Femur (tissue), 1 donor: ENCODE measurements at places on chromosomes 3 and 15.

- DNase-seq = no peak
Measured at GRCh38 chr3:66405701-66406091, 95.1 kb downstream of the LRIG1 start.

- no peak for DNase-seq
Measured at GRCh38 chr15:42584031-42584765, 8.8 kb downstream of the STARD9 start.

DNA sequence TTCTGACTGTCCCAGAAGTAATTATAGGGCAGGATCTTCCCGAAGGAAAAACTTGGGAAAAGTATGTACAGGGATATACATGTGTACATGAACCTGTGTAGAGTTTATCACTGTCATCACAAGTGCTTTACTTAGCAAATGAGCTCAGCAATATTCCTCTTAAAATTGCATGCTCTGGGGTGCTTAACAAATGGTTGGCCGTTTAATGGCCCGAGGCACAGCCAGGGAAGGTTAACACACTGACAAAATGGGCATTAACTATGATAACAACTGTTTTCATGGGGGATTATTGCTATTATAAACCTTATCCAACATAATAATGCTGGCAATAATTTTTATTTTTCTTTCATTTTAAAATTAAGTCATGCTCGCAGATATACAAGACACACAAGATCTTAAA, 459.3 kb downstream of the TUSC7 start:
- DNase-seq = no peak

DNA sequence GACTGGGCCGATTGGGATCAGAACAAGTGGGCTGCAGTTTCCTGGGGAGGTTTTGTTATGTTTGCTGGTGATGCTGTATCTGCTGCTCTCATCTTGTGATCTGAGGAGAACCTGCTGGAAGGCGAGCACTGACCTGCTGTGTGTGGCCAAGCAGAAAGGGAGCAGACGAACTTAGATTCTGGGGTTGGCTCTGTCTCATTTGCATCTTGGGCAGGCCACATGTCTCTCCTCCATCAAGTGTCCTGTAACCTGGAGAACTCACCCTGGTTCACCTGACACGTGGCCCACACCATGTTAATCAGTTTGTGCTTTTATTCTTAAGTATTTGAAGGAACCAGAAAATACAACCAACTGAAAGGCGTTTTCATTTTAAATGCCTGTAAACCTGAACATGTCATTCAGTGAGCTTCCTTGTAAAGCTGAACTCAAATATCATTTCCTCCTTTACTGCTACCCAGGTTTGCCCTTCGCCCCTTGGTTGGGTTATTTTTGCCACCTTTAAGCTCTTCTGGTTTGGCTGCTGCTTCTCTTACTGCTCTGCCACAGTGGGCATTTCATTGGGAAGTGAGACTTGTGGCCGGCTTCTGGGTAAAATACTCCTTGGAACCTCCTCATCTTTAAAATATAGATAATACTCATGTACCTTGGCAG, 33.5 kb upstream of the TRAK1 start:
- DNase-seq = no peak

GRCh38 chr3:43695863-43696262, 5.1 kb downstream of the ABHD5 start:
- DNase-seq = no peak

- DNase-seq = peak; percentile 87
Measured at GRCh38 chr3:52052831-52053306, 3.5 kb downstream of the DUSP7 start.

DNA sequence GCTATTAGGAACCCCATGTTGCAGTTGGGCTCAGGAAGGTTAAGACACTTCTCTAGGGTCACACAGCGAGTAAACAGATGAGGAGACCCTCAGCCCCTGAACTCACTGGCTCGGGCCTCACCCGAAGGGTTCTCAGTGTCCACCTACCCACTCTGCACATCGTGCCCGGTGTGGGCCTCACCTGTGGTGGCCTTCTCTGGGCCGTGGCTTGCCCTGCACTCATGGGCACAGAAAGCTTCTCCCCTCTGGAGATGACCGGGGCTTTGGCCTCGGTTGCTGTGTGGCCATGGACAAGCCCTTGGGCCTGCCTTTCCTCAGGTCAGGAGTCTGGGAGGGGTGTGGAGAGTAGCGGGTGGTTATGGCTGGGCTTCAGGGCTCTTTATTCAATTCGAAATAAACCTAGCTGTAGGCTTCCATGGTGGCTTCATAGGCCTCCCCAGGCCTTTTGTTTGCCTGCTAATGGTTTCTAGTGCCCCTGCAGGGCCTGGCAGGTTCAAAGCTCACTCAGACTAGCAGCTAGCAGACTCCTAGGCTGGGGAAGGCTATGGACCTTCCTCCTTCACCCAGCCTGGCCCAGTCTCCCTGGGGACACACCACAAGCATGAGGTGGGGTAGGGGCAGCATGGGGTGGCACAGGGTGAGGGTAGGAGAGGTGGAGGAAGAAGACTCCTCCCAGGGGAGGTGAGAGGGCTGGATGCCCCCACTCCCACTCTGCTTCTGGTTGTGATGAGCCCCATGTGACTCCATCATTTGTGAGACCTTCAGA, 103.1 kb downstream of the LINGO1 start:
- no peak for DNase-seq

DNA sequence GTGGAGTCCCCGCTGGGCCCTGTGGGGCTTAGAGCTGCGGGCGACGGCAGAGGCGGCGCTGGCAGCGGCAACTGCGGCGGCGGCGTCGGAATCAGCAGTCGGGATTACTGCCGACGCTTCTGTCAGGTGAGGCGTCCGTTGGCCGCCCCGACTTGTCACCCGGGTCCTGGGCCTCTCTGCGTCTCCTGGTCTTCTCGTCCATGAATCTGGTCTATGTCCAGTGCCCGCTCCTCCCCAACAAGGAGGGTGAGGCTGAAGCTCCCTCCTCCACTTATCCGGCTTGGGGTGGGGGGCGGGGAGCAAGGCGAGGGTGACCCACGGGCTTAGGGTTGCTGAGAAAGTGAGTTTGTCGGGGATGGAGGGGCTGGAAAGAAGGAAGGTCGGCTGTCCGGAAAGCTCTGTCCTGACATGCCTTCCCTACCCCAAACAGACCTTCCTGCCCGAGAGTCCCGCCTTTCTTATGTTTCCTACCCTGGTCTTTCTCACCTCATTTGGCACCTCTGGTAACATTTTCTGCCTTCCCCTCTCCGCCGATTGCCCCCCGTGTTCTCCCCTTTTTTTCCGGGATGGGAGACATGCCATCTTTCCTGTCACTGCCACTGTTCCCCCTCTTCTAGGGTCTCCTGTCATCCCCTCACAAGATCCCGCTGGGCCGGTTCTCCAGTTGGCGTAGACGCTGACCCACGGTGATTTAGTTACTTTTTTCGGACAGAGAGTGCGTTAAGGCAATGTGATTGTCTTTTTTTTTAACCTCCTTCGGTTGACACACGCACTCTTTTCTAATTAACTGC, 520 bp downstream of the ZNF654 start:
- DNase-seq = peak; percentile 44

DNA sequence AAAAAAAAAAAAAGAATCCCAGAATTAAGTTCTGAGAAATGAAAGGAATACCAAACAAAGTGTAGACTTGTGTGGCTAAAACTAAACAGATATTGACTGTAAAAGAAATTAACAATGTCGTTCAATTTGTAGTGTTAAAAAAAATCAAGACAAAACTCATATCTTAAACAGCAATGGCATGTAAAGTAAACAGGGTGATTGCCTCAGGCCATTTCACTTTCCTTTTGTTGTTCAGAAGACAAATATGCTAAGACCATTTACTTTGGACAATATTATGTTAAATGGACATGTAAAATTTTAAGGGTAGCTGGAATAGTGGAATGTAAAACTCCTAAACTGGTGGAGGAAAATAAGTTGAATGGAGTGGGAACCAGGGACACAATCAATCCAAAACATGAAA, 139.1 kb downstream of the RTP4 start:
- no peak for DNase-seq

GRCh38 chr15:65048241-65048640, 3.1 kb downstream of the SLC51B start:
- DNase-seq = no peak

DNA sequence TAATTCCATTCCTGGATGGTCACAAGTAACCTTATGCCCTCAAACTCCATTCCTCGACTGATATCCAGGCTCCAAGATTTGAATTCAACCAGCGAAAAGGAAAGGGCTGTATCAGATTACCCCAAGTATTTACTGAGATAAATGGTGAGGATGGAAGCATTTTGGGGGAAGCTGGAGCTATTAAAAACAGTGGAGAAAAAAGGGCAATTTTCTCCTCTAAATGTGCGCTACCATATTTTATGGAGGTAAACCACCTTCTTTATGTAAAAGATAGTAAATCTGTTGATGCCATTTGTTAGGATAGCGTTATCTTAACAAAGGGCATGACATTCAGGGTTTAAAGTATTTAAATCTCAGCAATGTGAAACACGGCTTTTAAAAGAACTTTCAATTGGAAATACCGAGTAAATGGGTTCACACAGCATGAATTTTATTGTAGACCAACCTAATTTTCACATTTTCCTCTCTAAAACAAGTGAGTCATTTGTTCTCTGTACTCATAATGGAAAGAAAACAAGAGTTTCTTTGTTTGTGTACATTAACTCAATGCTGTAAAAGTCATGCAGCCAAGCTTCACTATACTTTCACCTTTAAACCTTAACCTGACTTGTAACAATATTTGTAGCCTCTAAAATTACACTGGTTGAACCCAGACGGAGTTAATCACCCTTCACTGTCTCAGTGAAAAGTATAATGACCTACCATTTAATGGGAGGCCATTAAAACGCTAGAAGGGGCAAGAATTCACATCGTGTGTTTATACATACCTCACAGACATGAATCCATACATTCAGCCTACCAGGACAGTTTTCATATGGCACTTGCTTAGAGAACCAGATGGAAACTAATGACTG, 773.4 kb downstream of the ROBO1 start:
- no peak for DNase-seq

- no peak for DNase-seq
Measured at GRCh38 chr3:71099997-71100719, 483.4 kb downstream of the FOXP1 start.

DNA sequence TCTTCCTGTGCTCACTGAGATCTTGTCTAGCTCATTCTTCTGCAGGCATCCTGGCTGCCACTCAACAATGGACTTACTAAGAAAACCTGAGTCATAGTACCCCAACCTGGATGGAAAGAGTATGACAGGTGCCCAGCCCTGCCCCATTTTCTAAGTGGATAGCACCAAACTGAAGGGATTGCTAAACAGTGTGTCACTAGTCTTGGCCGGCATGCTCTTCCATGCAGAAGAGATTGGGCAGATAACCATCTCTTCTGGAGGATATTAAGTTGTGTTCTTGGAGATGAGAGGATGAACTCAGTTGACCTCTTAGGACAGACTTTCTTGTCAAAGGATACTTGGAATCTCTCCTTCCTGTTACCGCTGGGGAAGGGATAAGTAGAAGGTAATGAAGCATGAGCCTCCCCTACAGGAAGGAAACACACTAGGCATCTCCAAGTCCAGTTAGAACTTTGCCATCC, 797.5 kb downstream of the AGBL1 start:
- no peak for DNase-seq

GRCh38 chr3:146065573-146066006, 95.4 kb downstream of the PLOD2 start:
- DNase-seq = no peak

DNA sequence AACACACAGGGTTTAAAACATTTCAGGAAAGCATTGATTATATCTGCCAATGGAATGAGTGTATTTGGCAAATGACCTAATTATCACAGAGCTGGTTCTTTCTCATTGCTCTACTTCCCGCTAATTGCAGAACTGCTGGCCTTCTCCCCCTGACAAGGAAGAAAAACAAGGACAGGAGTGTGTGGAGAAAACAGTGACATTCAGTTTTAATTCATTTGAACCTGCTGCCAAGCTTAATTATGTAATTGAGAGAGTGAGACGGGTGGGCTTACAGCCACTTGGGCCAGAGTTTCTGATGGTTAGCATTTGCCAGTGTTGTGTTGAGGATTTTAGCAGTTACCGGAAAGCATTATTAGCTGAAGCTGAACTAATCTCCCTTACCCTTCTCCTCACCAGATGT, 301.4 kb downstream of the RBMS3 start:
- DNase-seq = no peak

DNA sequence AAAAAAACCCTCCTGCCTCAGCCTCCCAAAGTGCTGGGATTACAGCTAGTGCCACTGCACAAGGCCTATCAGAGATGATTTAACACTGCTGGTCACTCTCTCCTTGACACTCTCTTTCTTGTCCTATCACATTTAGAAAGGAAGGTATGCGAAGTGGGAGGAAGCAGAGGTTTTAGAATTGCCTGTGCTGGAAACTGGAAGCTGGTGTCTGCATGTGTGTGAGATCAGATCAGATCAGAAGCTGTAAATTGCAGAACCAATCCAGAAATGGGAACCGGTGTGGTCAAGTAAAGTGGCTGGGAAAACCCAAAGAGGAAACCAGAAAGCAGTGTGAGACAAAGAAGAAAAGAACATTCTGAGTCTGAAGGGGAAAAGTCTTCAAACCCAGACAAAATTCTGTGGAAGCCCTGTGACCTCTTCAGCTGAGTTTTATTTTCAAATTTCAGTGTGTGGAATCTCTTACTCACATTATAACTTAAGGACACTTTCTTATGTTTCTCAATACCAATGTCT, 2.8 kb downstream of the EFHB start:
- DNase-seq = peak; percentile 22

GRCh38 chr3:113629584-113630421, 66.6 kb downstream of the USF3 start:
- peak; percentile 87 for DNase-seq

DNA sequence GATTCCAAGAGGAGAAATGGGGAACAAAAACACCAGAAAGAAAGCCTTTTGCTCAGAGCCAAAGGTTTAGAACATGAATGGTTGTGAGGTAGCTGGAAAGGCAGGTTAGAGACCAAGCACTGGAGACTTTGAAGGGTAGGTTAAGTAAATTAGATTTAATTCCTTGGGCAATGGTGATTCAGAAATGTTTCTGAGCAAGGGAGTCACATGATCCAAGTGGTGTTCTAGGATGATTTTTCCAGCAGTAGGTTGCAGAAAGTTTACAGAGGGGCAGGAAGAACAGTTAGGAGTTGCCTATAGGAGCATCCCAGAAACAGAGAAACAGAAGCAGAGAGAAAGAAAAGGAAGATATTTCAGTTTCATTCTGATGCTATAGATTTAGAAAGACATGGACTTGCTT, 139.8 kb downstream of the WDR76 start:
- no peak for DNase-seq
